G401 (cell line): ENCODE measurements at places on chromosomes 2 and 18. TPM values are rescaled to one million over a fixed set of nuclear protein-coding genes. Genes with fewer than 3 reads are reported as not detected.

GRCh38 chr2:109270505-109271312 is 141.7 kb downstream of the SH3RF3 start:
- DNase-seq: no peak

The UGT1A6 gene
- total RNA-seq: not detected in 2 replicates

GRCh38 chr2:17495590-17495989 is 22.6 kb downstream of the RAD51AP2 start:
- DNase-seq: no peak

The TIGD1 gene
- total RNA-seq: 5.2 and 7.4 TPM in 2 replicates

The TXNDC2 gene
- 0.06 TPM in 1 of 2 replicates, not detected in the other for total RNA-seq

- DNase-seq: no peak
These were observed 21.5 kb upstream of the PELI1 start for GRCh38 chr2:64165706-64166105.

The GKN2 gene
- total RNA-seq: not detected in 2 replicates

DNA sequence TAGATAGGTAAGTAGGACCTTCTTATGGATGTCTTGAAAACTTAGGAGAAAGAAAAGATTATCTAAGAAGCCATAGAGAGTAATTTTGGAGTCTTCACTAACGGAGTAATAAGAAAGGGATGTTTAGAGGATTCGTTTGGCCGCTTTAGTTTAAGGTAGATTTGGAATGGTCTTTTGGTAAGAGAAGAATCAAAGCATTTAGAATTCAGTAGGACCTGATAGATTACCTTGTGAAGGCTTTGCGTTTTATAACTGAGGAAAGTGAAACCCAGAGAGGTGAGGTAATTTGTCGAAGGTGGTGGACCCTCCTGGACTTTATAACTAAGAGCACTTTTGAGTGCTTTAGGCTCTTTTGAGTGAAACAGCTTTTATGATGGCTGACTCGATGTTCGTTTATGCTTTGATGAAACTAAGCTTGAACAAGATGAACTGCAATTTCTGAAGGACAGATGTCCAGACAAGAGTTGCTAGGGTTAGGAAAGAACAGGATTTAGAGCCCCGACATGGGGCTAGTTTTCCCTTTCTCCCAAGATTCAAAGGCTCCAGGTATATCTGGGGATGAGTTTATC is 1.3 kb downstream of the MYL12B start:
- no peak for DNase-seq

The HAUS1 gene
- total RNA-seq: 237 and 250 TPM in 2 replicates

DNA sequence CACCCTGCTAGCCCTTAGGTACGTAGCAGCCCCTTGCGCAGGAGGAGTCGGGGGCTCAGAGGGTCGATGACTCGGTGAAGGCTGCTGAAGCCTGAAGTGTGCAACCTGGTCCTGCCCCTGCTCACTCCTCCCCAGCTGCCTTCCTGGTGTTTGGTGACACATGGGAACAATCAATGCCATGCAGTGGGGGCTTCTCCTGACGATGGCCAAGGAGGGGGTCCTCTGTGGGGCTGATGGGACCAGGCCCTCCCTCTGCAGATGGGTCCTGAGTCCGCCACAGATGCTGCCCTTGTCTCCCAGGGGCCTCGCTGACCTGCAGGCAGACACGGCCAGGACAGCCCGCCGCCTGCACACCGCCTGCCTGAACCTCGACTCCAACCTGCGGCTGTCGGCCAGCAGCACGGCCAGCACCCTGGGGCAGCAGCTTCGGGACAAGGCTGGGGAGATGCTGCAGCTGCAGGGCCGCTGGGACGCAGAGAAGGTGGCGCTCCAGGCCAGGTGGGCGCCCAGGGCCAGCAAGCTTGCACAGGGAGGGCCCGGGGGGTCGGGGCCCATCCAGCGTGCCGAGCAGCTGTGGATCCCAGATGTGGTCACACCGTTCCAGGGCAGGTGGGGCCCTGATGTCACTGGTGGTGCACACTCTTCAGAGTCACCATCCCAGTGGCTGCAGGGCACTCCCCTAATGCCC is 24.6 kb downstream of the CROCC2 start:
- DNase-seq: no peak

DNA sequence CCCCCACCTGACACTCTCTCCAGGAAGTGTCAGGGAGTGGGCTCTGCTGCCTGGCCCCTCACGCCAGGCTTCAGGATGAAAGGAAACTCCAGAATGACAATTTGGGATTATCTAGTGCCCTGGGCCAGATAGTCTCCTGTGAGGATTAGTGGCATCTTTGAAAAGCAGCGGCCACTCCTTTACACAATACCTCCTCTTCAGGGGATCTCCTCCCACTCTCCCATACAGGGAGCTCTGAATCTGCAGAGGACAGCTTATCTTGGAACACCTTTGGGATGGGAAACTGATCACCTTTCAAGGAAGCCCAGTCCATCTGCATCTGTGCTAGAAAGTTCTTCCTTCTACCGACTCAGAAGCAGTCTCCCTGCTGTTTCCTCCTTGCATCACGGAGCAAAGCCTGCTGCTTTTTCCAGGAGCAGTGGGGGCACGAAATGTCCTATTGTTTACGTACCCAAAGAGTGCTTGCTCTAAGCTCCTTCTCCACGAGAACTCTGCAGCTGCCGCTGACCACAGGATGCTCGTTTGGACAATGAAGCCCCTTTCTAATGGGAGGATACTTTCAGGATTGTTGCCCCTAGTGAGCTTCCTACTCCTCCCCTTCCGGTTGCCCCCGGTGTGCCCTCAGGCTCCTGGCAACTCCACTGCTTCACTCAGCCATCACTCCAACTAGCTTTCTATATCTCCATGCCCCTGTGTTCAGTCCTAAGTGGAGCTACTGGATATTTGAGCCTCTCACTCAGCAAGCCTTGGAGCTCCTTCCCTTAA is 31.5 kb downstream of the SIX3 start:
- DNase-seq: no peak

GRCh38 chr2:238747557-238747956 is 100.3 kb upstream of the TWIST2 start:
- DNase-seq: no peak

The TYW5 gene
- 3.7 and 7.4 TPM in 2 replicates for total RNA-seq

The CIB4 gene
- not detected in 2 replicates for total RNA-seq

The CRYGD gene
- not detected in 2 replicates for total RNA-seq

The NXPH2 gene
- total RNA-seq: not detected in 2 replicates
